Smooth muscle cell of the brain vasculature (primary cell): ENCODE measurements at places on chromosomes 7 and 10.

- DNase-seq = no peak
Measured at GRCh38 chr10:122999347-122999746, 9.2 kb downstream of the IKZF5 start.

DNA sequence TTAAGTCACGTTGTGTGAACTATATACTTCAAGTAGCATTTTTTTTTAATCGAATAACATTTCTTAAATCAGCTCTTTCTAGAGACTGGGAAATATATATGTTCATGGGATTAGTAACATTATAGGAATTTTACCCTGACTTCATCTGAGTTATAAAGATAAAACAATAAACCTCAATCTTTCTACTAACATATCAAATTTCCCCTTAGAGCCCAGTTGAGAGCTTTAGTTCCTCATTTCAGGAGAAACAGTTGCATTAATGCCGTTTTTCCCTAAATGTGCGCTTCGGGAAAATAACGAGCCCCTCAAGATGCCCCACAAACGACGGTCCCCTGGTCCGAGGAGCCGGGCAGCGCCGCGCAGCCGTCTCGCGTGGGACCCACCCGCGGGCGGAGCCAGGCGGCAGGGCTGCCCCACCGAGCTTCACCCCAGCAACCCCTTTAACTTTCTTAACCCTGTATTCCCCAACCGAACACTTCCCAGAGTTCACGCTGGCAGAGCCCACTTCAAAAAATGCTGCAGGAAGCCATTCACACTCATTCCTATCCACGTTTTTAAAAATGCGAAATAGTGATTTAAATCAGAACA is 152.5 kb upstream of the YAE1 start:
- DNase-seq = no peak

- peak; percentile 77 for DNase-seq
Measured at GRCh38 chr7:55245271-55245723, 119.8 kb upstream of the LANCL2 start.

GRCh38 chr10:70652761-70653657 is 19.3 kb upstream of the ADAMTS14 start:
- peak; percentile 99 for DNase-seq
